ENCODE measurements at places on chromosomes 3 and 15.

DNA sequence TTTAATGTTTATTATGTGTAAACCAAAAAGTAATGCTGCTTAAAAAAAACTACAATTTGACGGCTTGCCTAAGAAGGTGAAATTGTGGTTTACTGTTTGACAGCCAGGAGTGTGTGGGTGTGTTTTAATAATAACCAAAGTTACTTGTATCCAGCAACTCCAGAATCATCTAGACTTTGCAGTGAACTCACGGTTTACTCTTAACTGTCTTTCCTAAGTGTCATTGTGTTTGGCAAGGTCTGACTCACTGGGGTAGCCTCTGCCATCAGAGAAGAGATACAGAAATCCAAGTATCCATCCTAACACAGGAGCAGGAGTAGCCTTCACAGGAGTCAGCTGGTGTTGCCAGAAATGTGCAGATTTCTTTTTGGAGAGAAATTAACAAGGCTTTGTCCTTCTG lies 151.1 kb downstream of the CTNNB1 start:
- DNase-seq: no peak

GRCh38 chr3:151174351-151174750 lies 28.7 kb downstream of the GPR171 start:
- DNase-seq: no peak

DNA sequence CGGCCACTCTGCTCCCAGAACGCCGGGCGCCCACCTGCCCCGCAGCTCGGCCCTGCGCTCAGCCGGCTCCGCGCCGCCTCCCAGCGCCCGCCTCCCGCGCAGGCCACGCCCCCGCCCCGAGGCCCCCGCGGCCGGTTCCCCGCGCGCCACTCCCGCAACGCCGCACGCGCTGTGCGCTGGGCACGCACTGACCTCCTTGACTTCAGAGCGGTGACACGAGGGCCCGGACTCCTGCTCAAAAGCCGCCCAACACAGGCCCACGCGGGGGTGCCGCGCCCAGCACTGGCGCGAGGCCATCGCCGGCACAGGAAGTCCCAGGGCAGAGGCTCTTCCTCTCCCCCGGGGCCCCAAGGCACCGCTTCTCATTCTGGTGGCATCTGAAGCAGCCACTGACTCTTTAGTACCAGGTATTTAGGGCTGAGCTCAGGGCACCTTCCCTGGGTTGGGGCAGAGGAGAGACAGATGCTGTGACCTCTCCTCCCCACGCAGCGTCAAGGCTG lies 12.4 kb downstream of the TNK2 start:
- peak; percentile 75 for DNase-seq

DNA sequence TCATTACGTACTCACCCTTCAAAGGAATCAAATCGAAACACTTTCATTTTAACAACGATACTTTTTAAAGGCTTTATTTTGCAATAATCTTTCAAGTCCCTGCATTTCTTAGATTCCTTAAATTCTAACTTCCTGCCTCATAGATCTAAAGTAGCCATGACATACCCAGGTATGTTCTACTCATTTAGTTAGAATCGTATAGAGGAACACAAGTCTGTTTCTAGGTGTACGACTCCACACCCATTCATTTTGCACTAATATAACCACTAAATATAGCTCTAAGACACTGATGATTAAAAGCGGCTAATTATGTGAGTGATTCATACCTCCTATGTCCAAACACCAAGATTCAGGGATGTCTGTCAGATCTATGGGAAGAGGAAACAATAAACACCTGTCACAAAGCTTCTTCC lies 1.3 kb downstream of the ATP13A3 start:
- peak; percentile 46 for DNase-seq

DNA sequence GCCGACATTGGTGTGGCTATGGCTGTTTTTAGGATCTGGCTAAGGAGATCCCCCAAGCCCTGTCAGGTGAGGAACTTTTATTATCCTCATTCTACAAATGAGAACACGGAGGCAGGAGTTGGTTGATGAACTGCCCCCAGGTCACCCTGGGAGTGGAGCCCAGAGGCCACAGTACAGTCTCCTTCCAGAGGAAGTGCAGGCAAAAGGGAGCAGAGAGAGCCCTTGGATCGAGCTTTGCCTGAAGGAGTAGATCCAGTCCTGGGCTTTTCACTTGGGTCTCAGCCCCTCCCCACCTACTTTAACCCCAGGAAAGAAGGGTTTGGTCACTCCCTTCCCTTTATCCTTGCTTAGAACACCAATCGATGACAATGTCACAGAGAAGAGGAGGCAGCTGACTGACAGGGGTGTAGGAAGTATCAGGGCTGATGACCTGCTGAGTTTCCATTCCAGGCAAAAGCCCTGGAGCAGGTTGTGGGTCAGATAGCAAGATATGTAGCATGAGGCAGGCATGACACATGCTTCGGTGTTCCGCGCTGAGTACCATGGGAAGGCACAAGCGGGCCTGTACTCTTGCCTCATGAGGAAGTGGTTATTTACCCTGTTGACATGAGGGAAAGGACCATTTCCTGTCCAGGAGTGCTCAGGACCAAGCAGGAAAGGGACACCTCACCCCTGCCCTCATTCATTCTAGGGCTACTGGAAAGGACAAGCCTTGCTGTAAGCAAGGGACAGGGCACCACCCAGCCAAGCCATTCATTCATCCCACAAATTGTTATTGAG lies 5.8 kb upstream of the PLA2G4D start:
- DNase-seq: peak; percentile 56

GRCh38 chr3:130517602-130518001 lies 625 bp downstream of the COL6A6 start:
- DNase-seq: no peak

- no peak for DNase-seq
Observed at GRCh38 chr3:2094941-2095340, 3.7 kb upstream of the CNTN4 start.

DNA sequence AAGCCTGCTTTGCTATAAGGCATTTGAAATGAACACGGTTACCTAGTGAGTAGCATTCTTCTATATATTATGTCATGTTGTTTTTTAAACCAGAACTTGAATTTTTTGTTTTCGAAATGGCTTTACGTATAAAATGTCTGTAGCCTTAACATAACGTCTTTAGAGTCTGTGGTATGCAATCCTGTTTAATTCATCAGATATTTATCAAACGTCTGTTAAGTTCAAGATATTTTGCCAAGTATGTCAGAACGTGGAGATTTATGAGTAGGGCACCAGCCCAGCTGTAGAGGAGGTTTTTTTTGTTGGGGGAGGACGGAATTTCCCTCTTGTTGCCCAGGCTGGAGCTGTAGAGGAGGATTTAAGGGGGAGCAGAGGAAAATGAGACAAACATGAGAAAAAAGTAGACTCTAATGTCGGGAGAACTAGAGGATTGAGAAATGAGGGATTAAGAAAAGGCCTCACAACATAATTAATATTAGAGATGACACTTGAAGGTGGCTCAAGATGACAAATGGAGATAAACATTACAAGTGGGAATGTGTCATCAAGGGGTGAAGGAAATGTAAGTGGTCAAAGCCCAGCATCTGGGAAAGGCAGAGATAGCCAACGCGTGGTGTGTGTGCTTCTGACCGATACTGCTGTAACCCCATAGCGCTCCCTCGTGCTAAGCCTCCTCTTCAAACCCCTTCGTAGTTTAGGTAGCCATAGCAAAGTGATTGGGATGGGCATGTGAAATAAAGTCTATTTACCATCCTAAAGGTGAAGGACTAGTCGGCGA lies 154.0 kb upstream of the GOLGA6L4 start:
- peak; percentile 7 for DNase-seq

DNA sequence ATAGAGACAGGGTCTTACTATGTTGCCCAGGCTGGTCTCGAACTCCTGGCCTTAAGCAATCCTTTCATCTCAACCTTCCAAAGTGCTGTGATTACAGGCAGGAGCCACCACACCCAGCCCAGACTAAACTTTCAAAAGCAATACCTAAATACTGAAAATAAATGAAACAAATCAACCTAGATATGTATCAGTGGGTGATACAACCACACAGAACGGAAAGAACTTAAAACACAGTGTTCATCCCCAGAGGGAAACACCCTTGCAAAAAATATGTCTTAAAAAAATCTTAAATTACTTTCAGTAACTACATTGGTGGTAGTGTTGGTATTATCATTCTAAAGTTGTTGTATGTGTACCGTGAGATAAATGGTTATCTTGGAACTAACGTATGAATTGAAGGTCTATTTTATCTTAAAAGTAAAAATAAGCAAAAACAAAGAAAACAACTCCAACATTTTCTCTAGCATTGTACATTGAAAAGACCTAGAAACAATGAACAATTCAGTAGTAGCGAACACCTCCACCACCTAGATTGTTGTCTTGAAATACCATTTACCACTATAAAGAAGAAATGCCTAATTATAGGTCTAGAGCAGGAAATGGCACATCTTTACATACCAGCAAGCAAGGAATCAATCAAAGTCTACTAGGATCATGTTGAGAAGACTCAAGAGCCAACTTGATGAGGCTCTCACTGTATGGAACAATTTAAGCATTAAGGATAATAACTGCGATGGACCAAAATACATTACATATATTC lies 24.7 kb downstream of the SLTM start:
- no peak for DNase-seq

DNA sequence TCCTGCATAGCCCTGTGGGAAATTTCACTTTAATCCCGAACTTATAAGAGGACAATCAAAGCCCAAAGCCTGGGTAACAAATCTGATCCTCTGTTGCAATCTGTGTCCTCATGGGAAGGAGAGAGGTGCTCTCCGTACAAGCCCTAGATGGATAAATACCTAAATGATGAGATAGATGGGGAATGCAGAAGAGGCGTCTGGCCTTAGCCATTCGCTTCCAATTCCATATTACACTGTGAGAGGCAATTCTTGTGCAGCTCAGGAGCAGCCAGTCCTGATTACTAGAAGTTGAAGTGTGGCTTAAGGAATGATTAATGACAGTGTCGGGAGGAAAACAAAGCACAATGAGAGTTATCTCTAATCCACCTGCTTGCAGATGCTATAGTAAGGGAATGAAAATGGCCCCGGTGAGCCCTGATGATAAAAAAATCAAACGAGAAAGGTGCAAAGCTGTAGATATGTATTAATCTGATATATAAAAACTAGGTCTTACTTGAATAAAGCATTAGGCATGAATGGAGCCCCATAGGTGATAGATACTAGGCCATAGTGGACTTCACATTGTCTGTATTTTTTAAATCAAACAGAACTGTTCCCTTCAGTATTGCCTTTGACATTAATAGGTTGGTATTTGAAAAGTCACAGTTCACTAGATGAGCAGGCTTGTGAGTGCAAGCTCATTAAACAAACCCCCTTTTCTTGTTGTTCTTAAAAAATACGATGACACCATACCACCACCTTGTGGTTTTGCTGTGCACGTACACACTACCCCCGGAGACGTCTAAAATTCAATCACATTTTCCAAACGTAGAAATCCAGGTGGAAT lies 54.2 kb upstream of the TMCO5A start:
- peak; percentile 80 for DNase-seq

DNA sequence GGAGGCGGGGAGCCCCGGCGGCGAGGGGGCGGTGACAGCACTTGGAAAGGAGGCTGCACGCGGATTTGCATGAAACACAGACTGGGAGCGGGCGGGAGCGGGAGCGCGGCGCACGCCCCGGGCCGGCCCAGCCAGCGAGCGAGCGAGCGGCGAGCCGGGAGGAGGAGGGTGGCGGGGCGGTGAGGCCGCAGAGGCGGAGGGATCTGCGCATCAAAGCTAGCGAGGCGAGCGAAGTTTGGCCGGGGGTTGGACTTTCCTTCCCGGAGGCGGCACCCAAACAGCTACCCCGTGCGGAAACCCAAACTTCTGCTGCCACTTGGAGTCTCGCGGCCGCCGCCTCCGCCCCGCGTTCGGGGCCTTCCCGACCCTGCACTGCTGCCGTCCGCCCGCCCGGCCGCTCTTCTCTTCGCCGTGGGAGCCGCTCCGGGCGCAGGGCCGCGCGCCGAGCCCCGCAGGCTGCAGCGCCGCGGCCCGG lies at the start of gene SMAD3:
TSS of gene SMAD3 (plus strand) at position 72 of the 475 bp plus-strand sequence. CDS start 553 bp downstream, outside the sequence.
- DNase-seq: peak; percentile 92

- DNase-seq: no peak
Observed at GRCh38 chr3:139199421-139200010, 144.3 kb upstream of the MRPS22 start.

- no peak for DNase-seq
Observed at GRCh38 chr15:29104566-29104880, 165.1 kb downstream of the NSMCE3 start.

DNA sequence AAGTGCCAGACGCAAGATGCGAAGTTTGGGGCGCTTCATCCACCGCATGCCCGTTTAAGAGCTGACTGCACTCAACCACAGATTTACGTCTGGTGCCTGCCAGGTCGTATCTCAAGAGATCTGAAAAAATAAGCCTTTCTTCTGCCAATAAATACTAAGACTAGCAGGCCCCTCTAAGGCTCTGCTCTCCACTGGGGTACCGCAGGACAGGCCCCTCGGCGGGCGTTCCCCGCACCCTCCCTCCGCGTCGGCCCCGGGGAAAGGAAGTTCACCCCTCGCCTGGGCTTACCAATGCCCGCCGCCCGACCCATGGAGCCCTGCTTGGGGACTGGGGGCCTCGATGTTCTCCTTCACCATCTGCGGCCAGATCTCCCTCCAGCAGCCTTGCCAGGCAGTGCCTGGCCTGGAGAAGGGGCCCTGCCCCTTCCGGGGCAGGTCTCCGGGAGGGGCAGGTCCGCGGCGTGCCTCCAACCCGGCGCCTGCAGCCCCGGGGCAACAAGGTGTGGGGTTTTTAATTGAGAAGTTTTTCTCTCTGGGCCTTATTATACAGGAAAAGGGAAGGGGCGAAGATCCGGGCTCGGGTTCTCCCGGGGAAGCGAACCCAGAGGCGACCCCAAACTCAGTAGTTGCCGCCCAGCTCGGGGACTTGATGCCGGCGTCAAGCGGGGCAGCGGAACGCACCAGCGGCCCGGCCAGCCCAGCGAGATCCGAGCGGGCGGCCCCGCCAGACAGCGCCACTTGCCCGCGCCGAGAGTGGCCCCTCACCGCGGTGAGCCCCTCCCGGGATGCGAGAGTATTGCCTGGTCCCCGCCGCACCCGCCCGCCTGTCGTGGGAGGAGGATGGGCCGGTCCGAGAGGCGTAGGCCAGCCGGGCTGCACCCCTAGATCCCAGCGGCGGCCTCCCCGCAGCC lies 735 bp downstream of the GOLGA8B start:
- peak; percentile 68 for DNase-seq

DNA sequence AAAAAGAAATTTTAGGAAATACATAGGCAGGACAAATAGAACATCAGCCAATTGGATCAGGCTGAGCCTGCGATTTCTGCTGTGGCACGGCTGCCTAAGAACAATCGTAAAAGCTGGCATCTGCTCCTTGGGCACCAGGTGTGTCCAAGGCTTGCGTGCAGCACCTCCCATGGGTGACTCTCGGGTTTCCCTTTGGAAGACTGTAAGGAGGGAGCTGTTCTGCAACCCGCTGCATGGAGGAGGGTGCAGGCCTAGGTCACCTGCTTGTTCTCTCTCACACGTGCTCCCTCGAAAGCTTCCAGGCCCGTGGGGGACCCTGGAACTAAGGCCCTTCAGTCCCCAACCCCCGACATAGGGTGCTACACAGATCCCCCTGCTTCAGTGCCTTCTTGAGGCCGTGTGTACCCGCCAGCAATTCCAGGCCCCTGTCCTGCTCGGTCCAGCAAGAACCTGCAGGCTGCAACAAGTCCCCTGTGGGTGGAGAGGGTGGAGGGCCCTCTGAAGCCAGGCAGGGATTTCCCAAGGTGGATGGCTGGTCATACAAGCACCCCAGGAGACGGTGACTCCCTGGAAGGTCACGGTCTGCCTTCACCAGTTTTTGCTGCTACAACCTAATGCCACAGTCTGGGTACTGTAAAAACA lies 3.4 kb downstream of the GP9 start:
- no peak for DNase-seq

- no peak for DNase-seq
Observed at GRCh38 chr15:98689431-98689861, 41.1 kb downstream of the IGF1R start.

GRCh38 chr15:61509327-61509840 lies 280.3 kb upstream of the RORA start:
- DNase-seq: no peak

All from DMS53 (cell line).